Activated T-helper 1 cell treated with anti-CD3 and anti-CD28 coated beads, Interleukin-12 subunit alpha, Interleukin-12 subunit beta, Interleukin-2, Interleukin-4 antibody, amounts not matched to agents 30 ng/mL and 10 ng/mL and 1 ng/mL, durations not matched to agents 14 hours and 24 hours and 36 hours (primary cell): ENCODE measurements at places on chromosomes 1 and 21. TPM values are rescaled to one million over a fixed set of nuclear protein-coding genes. Genes with fewer than 3 reads are reported as not detected.

DNA sequence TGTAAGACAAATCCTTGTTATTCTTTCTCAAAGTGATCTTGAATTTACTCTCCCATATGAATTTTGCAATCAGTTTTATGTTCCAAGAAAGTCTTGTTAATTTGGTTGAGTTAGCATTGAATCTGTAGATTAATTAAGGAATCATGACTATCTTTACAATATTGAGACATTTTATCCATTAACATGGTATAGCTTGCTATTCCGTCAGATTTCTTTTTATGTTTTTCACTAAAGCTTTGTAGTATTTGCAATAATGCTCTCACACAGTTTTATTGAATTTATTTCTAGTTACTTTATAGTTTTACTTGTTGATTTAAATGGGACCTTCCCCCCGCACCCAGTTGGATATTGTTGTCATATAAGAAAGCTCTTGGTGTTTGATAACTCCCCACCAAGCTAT lies 5.8 kb upstream of the EDARADD start:
- H3K36me3 ChIP-seq, result no peaks in the 10 kb centered on the region
- H3K4me1 ChIP-seq, result peaks cover 21% of the 10 kb centered on the region
- H3K27ac ChIP-seq, result no peak overlapping the region
- peaks cover 11% of the 10 kb centered on the region for H3K27me3 ChIP-seq

DNA sequence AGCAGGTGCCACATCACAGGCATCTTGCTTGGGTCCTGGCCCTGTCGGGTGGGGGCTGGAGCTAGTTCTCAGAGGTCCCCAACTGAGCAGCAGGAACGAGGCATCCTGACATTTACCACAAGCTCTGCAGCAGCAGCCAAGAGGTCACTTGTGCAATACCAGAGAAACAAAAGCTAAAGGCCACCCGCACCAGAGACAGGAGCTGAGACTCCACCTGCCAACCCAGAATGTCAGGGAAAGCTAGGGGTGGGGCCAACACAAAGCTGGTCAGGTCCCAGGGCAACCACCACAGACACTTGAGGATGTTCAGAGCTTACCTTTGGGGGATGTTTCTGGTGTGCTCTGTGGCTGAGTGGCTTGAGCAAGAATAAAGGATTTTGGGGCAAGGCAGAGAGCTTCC lies 13.6 kb upstream of the SYT6 start:
- no peak overlapping the region for H3K27ac ChIP-seq
- H3K4me3 ChIP-seq, result no peak overlapping the region
- H3K4me1 ChIP-seq, result no peaks in the 10 kb centered on the region

DNA sequence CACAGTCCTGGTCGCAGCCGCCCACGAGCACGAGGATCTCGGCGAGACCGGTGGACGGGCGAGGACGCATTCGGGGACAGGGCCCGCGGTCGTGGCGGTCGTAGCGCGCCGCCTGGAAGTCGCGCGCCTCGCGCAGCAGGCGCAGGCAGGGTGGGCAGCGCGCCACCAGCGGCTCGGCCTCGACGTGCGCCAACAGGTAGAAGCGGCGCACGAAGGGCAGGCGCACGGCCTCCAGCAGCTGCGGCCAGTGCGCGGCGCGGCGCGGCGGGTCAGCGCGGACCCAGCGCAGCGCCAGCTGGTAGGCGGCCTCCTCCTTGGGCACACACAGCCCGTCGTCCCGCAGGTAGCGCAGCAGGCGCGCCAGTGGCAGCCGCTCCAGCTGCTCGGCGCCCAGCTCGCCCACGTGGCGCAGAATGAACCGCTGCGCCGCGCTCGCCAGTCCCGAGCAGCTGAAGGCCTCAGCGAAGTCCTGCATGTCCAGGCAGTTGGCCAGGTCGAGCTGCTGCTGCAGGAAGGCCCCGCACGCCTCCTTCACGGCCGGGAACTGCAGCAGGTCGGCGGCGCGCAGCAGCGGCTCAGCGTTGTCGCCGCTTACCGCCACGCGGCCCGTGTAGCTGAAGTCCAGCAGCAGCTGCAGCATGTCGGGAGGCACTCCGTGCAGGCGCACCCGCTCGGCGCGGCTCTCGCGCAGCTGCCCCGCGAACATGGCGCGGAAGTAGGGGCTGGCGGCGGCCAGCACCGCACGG lies 573 bp downstream of the KLHL21 start:
- no peak for DNase-seq
- H3K4me3 ChIP-seq, result peak overlapping the region; percentile 90
- H3K27ac ChIP-seq, result peak overlapping the region; percentile 89
- peaks cover 16% of the 10 kb centered on the region for H3K36me3 ChIP-seq
- H3K27me3 ChIP-seq, result peaks cover 2% of the 10 kb centered on the region
- peaks cover 28% of the 10 kb centered on the region for H3K4me1 ChIP-seq

DNA sequence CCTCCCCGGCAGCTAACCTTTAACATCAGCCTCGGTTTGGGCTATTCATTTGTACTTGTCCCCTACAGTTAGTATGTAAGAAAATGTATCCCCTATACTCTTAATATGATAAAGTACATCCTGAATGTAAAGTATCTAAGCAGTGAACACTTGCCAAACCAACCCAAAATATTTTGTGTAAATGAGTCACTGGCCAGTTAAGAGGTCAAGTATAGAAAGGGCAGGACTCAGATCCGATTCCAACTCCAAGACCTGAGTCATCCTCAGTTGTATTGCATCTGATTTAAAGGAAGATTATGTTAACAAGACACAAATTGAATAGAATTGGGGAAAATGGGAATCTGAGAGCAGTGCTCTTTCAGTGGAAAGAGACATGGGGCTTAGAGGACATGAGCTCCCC lies 84.4 kb downstream of the CD58 start:
- H3K27ac ChIP-seq, result no peak overlapping the region
- peaks cover 4% of the 10 kb centered on the region for H3K27me3 ChIP-seq
- H3K4me3 ChIP-seq, result no peak overlapping the region
- H3K4me1 ChIP-seq, result peaks cover 14% of the 10 kb centered on the region
- DNase-seq, result no peak

Gene ZSWIM5
- total RNA-seq, result 0.10 and 0.15 TPM in 2 replicates

- H3K36me3 ChIP-seq, result no peaks in the 10 kb centered on the region
- H3K27me3 ChIP-seq, result no peaks in the 10 kb centered on the region
- no peak overlapping the region for H3K4me3 ChIP-seq
- no peak overlapping the region for H3K27ac ChIP-seq
- no peaks in the 10 kb centered on the region for H3K4me1 ChIP-seq
Observed at GRCh38 chr1:118253053-118253915, 68.3 kb upstream of the SPAG17 start.

GRCh38 chr1:232940262-232940661 lies 10.1 kb upstream of the NTPCR start:
- no peak overlapping the region for H3K4me3 ChIP-seq
- H3K27me3 ChIP-seq, result peaks cover 7% of the 10 kb centered on the region
- no peaks in the 10 kb centered on the region for H3K36me3 ChIP-seq
- H3K4me1 ChIP-seq, result peaks cover 20% of the 10 kb centered on the region

DNA sequence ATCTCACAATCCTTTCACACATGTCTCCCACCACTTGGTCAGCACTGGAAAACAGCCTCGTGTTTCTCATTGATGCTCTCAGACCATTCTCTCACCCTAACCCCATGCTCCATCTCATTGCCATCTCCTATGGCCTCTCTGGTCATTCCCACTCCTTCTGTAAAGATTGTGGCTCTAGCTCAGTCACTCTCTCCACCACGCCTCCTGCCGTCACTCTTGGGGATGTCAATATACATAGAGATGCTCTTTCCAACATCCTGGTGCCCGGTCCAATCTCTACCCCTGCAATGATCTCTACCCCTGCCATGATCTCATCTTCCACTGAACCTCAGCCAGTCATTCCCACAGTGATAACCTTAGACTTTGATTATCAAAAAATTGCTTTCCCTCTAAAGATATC lies 90.1 kb downstream of the NTPCR start:
- H3K4me1 ChIP-seq, result no peaks in the 10 kb centered on the region
- H3K27ac ChIP-seq, result no peak overlapping the region
- H3K27me3 ChIP-seq, result no peaks in the 10 kb centered on the region
- DNase-seq, result no peak
- H3K4me3 ChIP-seq, result no peak overlapping the region

DNA sequence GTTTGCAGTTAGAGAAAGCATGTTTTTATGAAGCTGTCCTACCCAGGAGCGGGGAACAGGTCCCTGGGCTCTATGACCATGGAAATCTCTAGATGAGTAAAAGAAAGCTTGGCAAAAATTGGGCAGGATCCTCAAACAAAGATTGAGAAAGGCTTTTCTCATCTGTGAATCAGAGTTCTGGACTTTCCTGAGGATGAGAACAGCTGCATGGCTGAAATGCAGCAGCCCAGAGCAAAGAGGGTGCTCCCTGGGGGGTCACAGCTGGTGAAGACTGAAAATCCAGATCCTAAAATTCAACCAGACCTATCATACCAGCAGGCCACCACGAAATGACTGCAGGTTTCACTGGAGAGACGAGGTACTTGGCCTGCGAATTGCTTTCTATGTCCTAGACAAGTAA lies 65.7 kb upstream of the APP start:
- no peaks in the 10 kb centered on the region for H3K4me1 ChIP-seq
- no peak for DNase-seq
- H3K27me3 ChIP-seq, result peaks cover 2% of the 10 kb centered on the region
- H3K4me3 ChIP-seq, result no peak overlapping the region
- H3K27ac ChIP-seq, result no peak overlapping the region

DNA sequence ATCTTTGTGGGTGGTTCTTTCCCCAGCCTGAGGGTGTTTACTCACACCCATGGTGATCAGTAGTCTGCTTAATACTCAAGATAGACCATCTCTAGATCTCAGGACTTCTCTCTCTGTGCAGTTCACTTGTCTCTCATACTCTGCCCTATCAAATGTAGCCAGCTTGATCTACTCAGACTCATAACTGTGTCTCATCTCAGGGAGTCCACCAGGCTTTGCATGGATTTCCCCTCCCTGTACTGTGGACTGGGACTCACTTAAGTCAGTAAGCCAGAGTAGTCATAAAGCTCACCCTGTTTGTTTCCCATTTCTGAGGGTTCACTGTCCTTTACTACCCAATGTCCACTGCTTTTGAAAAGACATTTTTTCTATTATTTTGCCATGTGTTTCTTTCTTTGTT lies 41.8 kb downstream of the LYPLAL1 start:
- peaks cover 5% of the 10 kb centered on the region for H3K36me3 ChIP-seq
- no peak overlapping the region for H3K4me3 ChIP-seq
- no peak overlapping the region for H3K27ac ChIP-seq
- H3K4me1 ChIP-seq, result no peaks in the 10 kb centered on the region

- H3K27ac ChIP-seq, result no peak overlapping the region
- H3K4me3 ChIP-seq, result no peak overlapping the region
- H3K36me3 ChIP-seq, result no peaks in the 10 kb centered on the region
- DNase-seq, result no peak
- no peaks in the 10 kb centered on the region for H3K4me1 ChIP-seq
Observed at GRCh38 chr21:39325458-39325857, 12.0 kb upstream of the BRWD1 start.

DNA sequence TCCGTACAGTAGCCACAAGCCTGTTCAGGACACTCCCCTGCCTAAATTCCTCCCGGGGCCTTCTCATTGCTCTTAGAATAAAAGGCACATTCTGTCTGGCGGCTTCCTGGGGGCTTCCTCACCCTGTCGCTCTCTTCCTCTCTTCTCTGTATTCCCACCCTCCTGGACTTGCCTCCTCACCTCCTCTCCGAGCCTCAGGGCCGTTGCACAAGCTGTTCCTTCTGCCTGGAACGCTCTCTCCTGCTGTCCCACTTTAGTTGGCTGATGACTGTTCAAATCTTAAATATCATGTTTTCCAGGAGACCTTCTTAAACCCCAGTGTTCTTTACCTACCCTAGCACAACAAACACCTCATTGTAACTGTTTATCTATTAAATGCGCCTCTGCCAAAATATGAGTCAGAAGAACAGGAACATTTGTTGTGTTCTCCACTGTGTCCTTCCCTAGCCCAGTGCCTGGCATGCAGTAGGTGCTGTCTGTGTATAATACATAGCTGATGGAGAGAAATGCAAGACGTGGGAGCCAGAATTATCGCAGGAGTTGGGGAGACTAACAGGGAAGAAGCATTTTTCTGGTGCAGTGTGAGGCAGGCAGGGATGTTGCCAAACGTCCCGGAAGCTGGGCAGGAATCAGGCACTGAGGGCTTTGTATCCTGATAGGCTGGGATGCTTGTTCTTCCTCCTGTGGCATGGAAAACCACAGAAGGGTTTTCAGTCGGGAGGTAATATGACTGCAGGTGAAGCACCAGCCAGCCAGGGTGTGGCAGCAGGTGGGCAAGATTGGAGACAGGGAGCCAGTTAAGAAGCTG lies 24.1 kb upstream of the THRAP3 start:
- no peaks in the 10 kb centered on the region for H3K36me3 ChIP-seq
- DNase-seq, result no peak
- no peak overlapping the region for H3K27ac ChIP-seq
- H3K4me1 ChIP-seq, result no peaks in the 10 kb centered on the region
- H3K4me3 ChIP-seq, result no peak overlapping the region
- no peaks in the 10 kb centered on the region for H3K27me3 ChIP-seq

Gene CATSPERE
- total RNA-seq, result 0.08 and 0.17 TPM in 2 replicates

GRCh38 chr1:970242-970972 lies 4.1 kb downstream of the PLEKHN1 start:
- no peak overlapping the region for H3K27ac ChIP-seq
- DNase-seq, result no peak
- H3K4me1 ChIP-seq, result no peaks in the 10 kb centered on the region
- no peaks in the 10 kb centered on the region for H3K36me3 ChIP-seq
- no peak overlapping the region for H3K4me3 ChIP-seq

DNA sequence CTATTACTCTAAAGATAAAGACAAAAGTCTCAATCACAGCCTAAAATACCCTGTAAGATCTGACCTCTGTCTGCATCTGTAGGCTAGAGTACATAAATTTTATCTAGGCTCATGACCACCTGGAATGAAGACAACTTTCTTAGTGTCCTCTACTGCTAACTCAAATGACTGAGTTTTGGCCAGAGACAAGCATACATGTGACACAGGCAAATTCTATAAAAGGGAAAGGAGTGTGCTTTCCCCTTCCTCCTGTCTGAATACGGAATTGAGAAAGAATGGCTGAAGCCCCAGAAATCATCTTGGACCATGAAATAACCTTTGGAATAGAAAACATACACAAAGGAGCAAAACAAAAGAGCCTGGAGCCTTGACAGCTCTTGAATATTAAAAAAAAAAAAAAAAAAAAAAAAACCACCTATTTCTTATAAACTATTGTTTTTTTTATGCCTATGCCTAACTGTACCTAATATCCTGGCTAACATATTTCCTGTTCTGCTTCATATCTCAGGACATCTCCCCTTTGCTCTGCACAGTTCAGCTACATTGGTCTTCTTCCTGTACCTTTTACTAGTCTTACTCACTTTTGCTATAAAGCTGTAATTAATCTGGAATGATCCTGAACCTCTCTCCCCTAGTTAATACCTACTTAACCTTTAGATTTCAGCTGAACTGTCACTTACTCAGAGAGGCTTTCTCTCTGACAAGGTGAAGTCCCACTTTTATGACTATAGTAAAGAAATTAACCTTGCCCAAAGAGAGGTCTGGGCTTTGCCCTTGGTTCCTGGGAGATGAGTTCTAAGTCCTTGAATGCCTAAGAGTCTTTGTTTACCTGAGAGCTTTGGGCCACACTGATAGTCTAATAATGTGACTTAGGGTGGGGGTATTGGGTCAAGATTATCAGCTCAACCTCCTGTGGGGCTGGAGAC lies 16.1 kb downstream of the UCHL5 start:
- no peak for DNase-seq
- H3K27ac ChIP-seq, result no peak overlapping the region
- peaks cover 25% of the 10 kb centered on the region for H3K36me3 ChIP-seq
- H3K27me3 ChIP-seq, result no peaks in the 10 kb centered on the region
- no peak overlapping the region for H3K4me3 ChIP-seq
- H3K4me1 ChIP-seq, result peaks cover 31% of the 10 kb centered on the region
